ENCODE measurements at places on chromosomes 3 and 15.

DNA sequence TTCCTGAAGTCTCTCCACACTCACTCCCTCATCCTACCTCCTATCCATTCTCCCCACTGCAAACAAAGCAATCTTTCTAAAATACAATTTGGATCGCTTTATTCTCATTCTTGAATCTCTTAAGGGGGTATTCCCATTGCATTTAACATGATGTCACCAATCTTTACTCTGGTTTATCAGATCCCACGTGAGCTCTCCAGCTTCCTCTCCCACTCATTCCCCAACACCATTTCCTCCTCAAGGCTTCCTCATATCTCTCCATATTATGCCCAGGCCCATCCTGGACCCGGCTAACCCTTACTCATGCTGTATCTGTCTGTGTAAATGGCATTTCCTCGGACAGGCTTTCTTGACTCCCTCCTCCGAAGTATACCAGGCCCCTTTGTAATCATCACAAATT lies 165.0 kb downstream of the CD47 start:
- DNase-seq, result no peak

DNA sequence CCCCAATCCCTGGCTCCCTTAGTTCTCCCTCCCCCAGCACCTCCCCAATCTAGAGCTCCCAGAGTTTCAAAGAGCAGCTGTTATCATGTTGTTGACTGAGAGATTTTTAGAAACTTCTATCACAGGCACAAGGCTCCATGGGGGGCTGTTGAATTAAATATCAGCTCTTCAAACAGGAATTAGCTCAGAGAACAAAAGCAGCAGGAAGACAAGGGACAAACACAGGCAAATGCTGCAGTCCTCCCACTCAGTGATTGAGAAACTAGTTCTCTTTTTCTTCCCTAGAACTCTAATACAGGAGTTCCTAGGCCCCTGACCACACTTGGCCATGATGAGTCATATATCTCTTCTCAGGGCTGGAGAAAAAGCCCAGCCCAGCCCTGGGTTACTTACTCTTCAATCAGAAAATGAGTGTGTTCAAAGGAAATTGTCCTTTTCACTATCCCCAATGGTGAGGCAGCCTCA lies 262.1 kb downstream of the IGSF11 start:
- DNase-seq, result peak; percentile 7

- DNase-seq, result no peak
These were observed 289.6 kb downstream of the EFHB start for GRCh38 chr3:19644405-19644804.

GRCh38 chr15:52710050-52710707 lies 31.0 kb upstream of the ATOSA start:
- no peak for DNase-seq

DNA sequence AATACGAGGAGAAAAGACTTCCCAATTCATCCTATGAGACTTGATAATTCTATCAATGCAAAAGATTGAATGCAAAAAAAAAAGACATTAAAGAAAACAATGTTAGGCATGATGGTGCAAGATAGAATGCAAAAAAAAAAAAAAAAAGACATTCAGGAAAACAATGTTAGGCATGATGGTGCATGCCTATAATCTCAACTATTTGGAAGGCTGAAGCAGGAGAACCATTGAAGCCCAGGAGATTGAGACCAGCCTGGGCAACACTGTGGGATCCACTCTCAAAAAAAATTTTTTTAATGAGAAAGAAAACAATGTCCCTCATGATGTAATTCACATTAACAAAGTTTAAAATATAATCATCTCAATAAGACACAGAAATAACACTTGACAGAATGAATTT lies 75.9 kb downstream of the MYO9A start:
- no peak for DNase-seq

DNA sequence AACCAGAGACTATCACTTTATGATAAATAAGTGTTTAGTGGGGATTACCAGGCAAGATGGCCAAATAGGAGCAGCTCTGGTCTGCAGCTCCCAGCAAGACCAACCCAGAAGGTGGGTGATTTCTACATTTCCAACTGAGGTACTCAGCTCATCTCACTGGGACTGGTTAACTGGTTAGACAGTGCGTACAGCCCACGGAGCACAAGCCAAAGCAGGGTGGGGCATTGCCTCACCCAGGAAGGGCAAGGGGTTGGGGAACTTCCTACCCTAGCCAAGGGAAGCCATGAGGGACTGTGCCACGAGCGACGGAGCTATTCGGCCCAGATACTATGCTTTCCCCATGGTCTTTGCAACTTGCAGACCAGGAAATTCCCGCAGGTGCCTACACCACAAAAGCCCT lies 171.0 kb downstream of the CTNNB1 start:
- no peak for DNase-seq

DNA sequence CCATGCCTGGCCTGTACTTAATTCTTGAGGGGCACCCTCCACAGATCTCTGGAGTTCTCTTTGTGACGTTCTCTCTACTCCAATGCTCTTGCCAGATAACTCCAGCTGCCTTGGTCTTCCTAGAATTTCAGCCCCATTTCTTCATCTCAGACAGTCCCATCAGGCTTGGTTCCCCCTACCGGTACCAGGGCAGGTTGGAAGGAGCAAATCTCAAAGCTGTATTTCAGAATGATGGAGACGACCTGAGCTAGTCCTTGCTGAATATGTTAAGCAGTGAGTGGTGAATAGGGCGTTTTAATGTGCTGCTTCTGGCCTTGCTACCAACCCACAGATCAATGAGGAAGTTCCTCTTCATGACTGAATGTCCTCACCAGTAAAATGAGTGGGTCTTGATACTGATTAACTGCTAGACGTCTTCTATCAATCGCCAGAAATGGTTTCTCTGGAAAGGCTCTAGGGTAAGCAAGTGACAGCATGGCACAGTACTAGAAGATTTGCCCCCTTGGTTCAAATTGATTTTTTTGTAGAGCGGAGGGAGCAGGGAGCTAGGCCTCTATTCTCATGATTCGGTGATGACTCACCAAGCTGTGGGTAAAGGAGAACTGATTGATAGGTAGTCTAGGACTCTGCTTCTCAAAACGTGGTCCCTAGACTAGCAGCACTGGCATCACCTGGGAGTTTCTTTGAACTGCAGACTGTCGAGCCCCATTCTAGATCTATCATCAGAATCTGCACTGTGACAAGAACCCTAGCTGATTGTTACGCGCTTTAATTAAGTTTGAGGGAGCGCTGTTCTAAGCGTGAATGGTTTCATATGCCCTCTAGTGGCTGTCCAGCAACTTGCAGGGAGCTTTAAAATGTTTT lies 67.8 kb downstream of the UBP1 start:
- DNase-seq, result peak; percentile 23

DNA sequence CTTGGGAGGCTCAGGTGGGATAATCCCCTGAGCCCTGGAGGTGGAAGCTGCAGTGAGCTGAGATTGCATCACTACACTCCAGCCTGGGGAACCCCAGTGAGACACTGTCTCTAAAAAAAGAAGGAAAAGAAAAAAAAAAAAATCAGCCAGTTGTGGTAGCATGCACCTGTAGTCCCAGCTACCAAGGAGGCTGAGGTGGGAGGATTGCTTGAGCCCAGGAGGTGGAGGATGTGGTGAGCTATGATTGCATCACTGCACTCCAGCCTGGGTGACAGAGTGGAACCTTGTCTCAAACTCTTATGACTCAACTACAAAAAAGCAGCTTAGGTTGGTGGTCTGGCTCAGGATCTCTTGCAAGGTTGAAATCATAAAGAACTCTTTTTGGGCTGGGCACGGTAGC lies 19.3 kb upstream of the GPX1 start:
- no peak for DNase-seq

DNA sequence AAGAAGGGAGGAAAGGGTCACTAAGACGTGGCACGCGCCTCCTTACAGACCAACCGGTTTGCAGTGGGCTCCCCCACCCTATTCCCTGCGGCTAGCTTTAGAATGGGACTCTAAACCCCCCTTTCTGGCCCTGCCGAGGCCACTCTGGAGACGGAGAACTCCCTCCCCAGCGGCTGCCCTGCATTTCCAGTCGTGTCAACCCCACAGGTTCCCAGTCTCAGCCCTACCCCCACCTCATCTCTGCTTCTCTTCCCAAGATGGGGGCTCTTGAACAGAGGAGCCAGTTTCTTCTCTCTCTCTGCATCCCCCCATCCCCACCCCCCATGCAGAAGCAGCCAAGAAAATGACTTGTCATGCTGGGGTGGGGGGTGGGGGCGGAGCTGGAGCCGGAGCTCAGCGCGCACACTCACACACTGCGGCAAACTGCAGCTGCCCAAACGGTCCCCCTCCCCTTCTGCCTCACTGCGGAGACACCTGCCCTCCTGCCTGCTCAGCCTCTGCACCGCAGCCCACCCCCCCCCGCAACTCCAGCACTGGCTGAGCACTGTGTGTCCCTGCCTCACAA lies 871 bp downstream of the MAP1A start:
- DNase-seq, result no peak

GRCh38 chr15:70503073-70503745 lies 260.1 kb downstream of the UACA start:
- no peak for DNase-seq

- no peak for DNase-seq
These were observed 51.9 kb downstream of the ARHGAP31 start for GRCh38 chr3:119346076-119346496.

DNA sequence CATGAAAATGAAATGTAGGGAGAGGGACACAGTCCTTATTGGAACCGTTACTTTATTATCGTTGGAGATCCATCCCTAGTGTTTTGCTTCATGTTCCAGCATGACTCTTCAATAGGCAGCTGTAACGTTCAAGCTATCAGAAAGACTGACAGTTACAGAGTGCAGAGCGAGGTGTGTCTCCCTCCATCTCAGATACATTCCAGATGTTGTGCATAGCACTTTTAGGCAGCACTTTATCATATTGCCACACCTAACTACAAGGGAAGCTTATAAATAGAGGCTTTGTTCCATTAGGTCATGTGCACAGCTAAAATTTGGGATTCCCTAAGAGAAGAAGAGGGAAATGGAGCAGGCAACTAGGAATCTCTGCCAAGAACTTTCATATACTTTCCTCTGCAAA lies 1009.6 kb downstream of the ROBO2 start:
- DNase-seq, result no peak

- no peak for DNase-seq
These were observed 12.6 kb downstream of the GTF2A2 start for GRCh38 chr15:59644756-59645155.

DNA sequence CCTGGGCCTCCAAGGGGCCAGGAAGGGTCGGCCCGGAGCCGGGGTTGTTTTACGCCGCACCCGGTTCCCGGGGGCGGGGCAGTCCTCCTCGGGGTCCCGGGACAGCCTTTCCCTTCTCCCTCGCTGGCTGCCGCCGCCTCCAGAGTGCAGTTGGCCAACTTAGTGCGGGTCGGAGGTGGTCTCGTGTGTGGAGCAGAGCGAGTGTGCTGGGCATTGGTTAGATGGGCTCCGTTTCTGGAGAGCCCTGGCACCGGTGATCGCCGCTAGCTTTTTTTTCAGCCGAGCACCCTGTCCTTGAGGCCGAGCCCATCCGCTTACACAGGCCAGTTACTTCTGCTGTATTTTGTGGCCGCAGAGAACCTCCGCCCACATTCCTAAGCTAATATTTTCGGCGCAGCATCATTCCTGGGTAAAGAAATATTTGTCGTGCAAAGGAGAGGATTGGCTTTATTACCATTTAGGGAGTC lies 585 bp downstream of the KIF23 start:
- DNase-seq, result no peak

DNA sequence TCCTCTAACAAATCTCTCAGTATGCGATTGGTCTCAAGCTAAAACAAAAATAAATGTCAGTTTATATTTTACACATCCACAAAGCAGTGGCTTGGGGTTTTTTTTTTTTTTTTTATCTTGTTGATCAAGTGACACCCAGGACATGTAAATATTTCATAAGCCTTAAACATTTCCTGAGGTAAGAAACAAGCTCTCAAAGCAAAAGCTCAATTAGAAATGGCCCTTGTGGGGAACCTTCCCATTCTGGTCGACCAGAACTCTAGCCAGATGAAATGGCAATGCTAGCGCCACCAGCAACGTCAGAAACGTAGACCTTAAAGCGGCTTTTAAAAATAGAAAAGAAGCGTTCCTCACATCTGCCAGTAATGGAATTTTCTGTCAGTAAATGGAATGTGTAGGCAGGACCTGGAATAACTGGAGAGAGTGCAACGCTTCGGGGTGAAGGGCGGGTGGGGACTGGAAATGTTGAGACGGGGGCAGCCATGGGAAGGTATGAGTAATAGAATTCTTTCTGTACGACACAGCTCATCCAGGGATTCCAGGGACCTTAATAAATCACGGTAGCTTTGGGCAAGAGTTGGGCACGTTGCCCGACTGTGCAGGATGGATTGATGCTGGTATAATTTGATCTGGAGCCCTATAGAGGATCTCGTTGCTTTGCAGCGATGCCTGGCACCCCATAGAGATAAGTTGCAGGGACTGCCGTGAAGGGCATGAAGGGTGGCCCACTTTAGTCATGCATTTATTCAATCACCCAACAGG lies 44.4 kb downstream of the BTD start:
- no peak for DNase-seq

- DNase-seq, result no peak
These were observed 110.6 kb upstream of the DCBLD2 start for GRCh38 chr3:99012051-99012450.

DNA sequence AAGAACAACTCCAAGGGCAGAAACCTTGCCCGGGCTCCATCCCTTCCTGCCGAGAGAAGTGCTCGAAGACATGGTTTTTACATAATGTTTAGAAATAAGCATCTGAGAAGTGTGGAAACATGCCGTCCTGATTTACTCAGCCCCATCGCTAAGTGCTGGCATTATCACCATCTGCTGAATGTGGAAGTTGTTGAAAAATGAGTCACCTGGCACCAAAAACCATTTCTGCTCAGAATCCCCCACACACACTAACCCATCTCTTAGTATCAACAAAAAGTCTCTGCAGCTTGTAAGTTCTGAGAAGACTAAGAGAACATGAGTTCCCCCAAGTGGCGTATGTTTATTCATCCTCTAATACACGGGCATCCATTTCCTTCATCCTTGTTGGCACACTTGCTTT lies 51.0 kb upstream of the ARL8B start:
- DNase-seq, result no peak

DNA sequence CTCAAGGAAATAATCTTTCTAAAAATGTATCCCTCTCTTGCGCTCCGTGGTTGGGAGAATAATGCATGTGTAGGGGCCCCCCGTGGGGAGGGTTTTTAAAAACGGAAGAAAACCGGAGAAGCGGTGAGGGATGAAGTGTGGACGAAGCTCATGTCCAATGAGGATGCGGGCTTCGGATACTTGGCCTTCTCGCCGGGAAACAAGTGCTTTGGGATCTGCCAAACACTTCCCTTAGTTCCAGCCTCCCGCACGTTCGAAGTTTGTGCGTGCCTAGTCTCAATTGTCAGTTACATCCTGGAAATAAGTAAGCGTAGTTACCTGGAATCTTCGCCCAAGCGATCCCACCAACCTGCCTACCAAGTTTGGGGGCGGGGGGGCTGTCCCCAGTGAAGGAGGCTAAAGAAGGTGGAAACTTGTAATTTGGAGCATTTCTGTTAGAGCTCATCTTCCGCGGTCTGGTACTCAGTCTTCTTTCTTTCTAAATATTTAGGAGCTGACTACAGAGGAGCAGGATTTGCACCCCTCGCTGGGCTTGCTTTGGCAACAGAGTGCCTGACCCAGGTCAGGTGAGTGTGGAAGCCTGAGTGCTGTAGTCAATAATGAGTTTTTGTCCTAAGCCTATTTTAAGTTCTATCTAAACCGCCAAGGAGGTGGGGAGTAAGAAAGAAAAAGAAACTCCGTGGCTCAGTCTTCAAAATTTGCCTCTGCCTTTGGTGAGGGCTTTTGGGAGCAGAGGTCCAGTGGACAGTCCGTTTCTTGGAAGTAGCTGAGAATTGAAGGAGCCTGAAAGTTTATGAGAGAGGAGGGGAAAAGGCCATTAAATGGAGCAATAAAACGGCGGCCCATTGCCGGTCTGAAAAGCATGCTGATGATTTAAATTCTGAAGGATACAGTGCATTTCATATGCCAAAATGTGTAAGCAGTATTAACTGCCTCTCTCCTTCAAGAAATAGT lies 1.1 kb downstream of the ITPR1 start:
- no peak for DNase-seq

- DNase-seq, result no peak
These were observed 250.2 kb downstream of the THRB start for GRCh38 chr3:24244491-24244890.
